ENCODE measurements at places on chromosomes 11 and 22.

GRCh38 chr11:109885006-109885405 is 208.2 kb upstream of the ZC3H12C start:
- DNase-seq = no peak

- no peak for DNase-seq
Observed at GRCh38 chr11:35163702-35164496, 24.9 kb downstream of the CD44 start.

DNA sequence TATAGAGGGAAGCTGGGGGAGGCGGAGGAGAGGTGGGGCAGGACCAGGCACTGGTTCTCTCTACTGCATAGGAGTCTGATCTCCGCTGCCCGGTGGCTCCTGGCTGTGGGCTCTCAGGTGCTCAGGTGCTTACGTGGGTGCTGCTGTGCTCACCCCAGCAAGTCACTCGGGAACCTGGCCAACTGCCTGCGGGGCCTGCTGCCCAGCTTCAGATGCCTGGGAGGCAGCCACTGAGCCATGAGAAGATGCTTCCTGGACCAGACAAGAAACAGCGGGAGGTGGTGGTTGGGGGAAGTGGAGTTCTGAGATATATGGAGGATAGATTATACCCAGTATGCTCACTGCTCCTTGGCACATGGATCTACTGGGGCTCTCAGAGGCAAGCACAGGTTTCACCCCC is 1303.4 kb downstream of the TBC1D22A start:
- DNase-seq = no peak

- no peak for DNase-seq
Observed at GRCh38 chr22:38171927-38172831, 9.5 kb downstream of the PLA2G6 start.

DNA sequence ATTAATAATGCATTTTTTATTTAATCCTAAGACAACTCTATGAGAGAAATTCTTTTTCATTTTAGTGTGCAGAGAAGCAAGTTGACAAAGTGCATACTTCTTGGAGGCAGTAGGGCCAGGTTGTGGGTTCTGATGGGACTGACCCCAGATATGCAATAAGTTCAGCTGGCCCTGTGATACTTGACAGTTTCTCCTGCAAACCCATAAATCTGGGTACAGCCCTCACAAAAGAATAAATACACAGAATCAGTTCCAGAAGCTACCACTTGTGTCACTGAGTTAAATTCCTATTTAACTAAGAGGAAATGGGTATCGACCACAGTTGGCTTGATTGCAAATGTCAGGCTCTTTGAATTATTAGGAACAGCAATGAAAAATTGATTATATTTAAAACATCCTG is 598.5 kb upstream of the API5 start:
- no peak for DNase-seq

- DNase-seq = no peak
Observed at GRCh38 chr11:68328374-68329091, 16.1 kb downstream of the LRP5 start.

- no peak for DNase-seq
Observed at GRCh38 chr11:100730266-100730665, 43.2 kb downstream of the ARHGAP42 start.

- no peak for DNase-seq
Observed at GRCh38 chr11:28123151-28123581, 15.0 kb downstream of the METTL15 start.

GRCh38 chr11:64447831-64448598 is 89.1 kb downstream of the RPS6KA4 start:
- no peak for DNase-seq

DNA sequence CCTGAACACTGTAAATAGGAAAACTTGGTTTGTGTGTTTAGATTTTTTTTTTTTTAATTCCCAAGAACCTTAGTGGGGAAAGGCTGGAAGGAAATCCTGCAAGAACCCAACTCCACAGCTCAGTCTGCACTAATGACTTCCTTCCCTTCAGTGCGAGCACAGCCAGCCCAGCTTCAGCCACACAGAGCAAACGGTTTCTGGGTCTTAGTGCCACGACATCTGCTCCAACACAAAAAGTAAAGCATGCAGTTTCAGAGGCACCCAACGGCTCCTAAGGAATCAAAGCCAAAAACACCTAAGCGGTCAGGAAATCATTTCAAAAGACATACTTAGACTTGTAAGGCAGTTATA is 236.1 kb downstream of the TTC28 start:
- DNase-seq = no peak

GRCh38 chr22:36457688-36458450 is 23.6 kb downstream of the TXN2 start:
- no peak for DNase-seq

- no peak for DNase-seq
Observed at GRCh38 chr11:87574193-87574592, 536.5 kb downstream of the TMEM135 start.

- no peak for DNase-seq
Observed at GRCh38 chr22:35230839-35231584, 26.3 kb upstream of the HMGXB4 start.

GRCh38 chr11:92775003-92775676 is 194.3 kb upstream of the MTNR1B start:
- no peak for DNase-seq

DNA sequence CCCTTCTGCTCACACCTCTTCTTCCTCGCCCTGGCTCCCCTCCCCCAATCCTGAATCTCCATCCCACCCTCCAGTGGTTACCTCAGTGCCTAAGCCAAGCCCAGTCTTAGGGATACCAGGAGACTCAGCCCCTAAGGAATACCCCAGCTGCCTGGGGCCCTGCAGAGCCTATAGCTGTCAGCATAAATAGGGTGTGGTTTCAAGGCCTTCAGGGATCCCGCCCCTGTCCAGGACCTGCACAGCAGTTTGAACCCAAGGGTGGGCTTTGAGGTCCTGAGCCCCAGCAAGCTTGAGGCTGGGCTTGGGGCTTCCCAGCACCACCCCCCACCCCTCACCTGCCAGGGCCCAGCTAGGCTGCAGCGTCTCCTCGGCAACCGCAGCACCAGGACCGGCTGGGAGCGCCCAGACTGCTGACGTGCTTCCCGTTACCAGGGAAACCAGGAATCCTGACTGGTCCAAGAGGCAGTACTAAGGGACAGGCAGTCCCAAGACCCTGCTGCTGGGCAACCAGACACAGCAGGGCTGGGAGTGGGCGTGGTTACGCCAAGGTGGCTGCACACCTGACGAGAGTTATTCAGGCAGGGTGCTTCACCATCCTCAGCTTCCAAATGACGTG is 13.7 kb downstream of the APBB1 start:
- no peak for DNase-seq

DNA sequence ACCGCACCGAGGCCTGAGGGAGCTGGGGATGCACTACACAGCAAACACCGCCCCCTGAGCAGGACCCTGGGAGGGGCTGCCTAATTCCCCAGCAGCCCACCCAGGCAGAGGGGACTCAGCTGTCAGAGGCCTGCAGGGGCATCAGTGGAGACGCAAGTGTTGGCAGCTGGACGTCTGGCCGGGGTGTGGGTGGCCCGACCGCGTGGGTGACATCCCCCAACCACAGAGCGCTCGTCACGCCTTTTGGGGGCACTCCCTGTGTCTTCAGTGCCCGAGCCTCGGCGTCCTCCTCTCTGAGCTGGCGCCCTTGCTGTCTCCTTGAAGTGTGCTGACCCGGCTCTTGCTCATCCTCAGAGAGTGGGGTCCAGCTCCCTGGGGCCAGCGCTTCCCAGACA is 150.2 kb downstream of the BRD1 start:
- no peak for DNase-seq

GRCh38 chr11:83401506-83402225 is 115.5 kb upstream of the CCDC90B start:
- no peak for DNase-seq

DNA sequence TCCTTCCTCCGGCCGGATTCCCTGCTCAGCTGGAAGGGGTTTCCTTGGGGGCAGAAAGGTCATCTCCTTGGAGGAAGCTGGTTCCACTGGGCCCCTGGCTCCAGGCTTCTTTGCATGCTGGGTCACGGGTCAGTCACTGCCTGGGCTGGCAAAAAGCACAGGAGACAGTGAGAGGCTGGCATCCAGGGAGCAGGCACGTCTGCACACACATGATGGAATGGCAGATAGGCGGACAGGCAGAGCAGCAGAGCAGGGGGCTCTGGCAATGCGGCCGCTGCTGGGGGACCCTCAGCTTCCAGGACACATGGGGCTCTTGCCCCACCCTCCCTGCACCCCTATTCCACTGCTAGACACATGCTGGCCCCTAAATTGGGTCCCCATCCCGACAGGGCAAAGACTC is 40.4 kb downstream of the C11orf58 start:
- DNase-seq = no peak

Data from T-helper 1 cell (primary cell).